IPS DF 19.7 (cell line): ENCODE measurements at places on chromosomes 12 and 14.
A peak's percentile ranks its signal among the peaks of the same experiment; 100 is the strongest.

DNA sequence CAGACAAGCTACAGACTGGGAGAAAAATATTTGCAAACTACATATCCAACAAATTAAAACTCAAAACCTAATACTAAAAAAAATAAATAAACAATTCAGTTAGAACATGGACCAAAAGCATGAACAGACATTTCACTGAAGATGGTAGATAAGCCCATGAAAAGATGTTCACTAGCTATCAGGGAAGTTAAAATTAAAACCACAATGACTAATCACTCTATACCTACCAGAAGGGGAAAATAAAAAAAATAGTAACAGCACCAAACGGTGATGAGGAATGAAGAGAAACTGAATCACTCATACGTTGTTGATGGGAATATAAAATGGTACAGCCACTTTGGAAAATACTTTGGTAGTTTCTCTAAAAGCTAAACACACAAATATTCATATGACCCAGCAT, 31.1 kb upstream of the DHRS7 start:
- no peak for DNase-seq

DNA sequence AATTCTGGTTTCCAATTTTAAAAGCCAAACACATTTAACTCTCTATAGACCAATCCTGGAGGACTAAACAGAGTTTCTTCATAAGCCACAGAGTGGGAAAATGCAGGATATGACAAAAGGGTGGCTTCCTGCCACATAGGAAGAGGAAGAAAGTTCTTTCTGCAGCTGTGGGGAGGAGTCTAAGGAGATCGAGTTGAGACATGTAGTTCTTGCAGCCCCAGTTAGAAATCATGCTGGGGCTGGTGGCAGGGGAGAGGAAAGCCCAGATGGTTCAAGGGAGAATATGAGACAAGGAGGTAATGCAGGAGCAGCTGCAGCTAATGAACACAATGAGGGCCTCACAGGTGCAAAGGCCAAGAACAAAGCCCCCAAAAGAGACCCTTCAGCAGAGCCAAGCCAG, 85.0 kb upstream of the ARID2 start:
- DNase-seq, result no peak

DNA sequence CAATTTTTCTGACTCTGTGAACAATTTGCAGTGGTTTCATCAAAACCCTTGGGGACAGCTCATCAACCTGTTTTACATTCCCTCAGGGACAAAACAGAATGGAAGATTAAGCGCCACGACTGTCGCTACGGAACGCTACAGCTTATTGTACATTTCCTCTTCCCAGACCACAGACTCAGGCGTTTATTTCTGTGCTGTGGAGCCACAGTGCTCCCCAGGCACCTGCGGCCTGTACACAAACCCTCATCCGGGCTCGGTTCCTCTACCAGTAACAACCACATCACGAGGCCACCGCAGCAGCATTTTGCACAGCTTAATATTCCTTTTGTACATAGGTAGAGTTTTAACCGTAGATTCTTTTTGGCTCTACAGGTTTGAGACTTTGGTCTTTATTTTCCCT, 397.4 kb upstream of the OR4E1 start:
- DNase-seq, result no peak

- no peak for DNase-seq
Measured at GRCh38 chr12:12265571-12266388, 1.1 kb downstream of the LRP6 start.

- no peak for DNase-seq
Measured at GRCh38 chr12:25155022-25155576, 39.9 kb downstream of the DNAI7 start.

- DNase-seq, result no peak
Measured at GRCh38 chr14:24940213-24940783, 109.6 kb downstream of the STXBP6 start.

- DNase-seq, result no peak
Measured at GRCh38 chr12:66668311-66668710, 10.6 kb downstream of the GRIP1 start.

DNA sequence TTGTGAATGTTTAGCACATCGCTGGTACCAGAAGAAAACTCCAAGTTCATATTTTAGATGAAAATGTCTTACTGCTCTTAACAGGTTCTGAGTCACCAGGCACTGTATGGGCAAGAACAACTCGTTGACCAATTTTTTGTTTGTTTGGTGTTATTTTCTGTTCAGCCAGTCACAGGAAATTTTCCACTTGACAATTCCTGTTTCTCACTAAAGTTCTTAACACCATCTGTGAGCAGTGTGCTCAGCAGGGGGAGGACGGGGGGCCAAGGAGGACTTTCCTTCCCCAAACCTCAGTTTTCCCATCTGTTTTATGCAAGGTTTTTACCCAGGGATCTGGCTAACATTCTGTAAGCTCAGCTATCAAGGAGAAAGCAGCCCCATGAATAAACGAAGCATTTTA, 3.0 kb downstream of the NUAK1 start:
- no peak for DNase-seq

DNA sequence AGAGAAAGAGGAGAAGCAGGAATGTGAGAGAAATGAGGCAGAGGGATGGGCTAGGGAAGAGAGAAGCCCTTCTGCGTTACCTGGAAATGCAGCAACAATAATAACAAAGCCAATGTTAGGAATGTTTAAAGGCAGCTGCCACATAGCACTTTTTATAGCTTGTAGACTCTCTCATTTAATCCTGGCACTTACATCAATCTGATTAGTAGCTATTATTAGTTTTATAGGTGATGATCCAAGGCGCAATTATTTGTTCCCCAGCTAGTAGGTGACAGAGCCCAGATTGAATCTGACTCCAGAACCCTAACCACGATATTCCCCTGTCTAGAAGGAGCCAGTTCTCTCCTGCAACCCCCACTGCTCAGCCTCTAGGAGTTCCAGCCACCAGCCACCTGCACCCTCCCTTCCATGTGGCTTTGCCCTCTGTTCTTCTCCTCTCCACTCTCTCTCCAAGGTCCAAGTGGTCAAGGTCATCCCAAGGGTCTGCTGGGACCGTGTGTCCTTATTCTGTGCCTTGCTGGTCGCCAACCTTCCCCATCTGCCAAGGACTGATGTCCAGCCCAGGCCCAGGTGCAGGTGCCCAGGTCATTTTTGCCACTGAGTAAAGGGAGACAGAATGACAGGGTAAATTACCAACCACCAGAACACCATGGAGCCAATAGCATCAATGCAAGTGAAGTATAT, 29.4 kb upstream of the CIPC start:
- DNase-seq, result no peak

- no peak for DNase-seq
Measured at GRCh38 chr14:75147423-75148071, 20.7 kb upstream of the NEK9 start.

DNA sequence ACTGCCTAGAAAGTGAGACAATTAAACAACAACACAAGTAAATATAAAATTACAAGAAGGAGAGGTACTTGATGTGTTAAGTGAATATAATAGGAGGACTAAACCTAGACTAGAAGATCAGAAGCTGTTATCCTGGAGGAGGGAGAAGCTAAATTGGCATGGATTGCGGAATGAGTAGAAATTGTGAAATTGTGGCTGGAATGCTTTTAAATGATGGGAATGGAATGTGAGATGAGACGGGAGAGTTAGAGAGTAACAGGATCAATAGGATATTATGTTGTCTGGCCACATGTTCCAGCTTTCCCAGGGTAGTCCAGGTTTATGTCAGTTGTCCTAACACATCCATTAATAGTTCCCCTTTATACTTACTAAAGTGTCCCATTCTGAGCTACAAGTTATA, 44.0 kb upstream of the CPNE8 start:
- DNase-seq, result no peak

- DNase-seq, result no peak
Measured at GRCh38 chr12:76608070-76608469, 48.5 kb upstream of the OSBPL8 start.

- no peak for DNase-seq
Measured at GRCh38 chr12:27785882-27786570, 6.0 kb upstream of the MANSC4 start.

DNA sequence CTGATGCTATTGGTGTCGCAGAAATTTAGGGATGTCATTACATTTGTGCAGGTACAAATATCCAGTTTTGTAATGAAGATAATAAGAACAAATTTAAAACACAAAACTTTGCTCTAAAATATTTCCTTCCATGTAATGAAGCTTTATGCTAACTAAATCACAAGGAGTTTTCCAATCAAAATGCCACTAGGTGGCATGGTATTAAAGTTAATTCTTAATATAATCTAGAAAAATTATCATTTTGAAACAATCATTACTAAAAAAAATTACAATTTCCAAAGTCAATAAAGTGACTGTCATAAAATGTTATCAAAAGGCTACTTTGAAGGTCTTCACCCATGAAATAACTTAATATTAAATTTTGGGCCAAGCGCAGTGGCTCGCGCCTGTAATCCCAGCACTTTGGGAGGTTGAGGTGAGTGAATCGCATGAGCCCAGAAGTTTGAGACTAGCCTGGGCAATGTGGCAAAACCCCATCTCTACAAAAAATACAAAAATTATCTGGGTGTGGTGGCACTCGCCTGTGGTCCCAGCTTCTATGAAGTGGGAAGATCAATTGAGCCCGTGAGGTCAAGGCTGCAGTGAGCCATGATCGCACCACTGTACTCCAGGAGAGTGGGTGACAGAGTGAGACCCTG, 77.4 kb downstream of the KIF21A start:
- DNase-seq, result no peak

GRCh38 chr12:108441549-108441948, 73.5 kb upstream of the FICD start:
- DNase-seq, result no peak

- DNase-seq, result no peak
Measured at GRCh38 chr12:51388846-51389245, 2.4 kb downstream of the GALNT6 start.

DNA sequence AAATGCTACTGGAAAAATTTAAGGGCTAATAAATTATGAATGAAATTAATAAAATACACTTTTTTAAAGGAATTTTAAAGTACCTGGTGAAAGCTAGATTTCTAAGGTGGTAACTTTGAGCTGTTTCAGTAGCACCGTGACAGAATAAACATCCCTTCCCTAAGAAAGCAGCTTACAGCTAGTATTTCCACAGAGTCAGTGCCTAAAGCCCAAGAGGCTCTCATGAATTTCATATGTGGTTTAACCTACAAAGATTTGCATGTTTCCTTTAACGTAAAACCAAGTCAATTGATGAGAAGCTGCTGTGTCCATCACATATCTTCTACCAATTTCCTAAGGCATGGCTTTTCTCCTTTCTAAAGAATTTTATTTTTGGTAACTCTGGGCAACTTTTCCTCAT, 56.8 kb downstream of the IFNG start:
- DNase-seq, result no peak

DNA sequence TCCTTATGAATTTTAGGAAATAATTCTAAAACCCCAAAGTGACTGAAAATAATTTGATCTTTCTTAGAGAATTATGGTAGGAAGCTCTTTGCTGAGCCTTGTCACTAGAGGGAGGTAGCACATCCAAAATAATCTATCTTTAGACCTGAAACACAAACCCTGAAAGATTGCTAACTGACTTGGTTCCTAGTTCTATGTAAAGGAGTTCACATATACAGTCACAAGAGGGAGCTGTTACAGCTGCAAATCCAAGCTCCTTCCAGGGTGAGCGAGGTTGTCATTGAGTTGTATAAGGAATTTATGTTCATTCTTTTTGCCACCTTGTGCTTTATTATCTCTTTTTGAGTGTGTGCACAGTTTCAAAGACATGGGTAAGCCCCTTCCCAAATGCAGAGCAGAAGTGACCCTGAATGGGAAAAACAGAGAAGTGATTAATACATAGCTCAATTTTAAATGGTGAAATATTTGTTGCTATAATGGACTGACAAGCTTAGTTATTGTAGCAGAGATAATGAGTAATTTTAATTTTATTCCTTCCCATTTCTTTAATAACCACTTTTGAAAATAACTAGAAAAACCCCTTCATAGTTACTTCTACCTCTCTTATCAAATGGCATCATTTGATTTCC, 387.9 kb downstream of the DAD1 start:
- peak; percentile 54 for DNase-seq

DNA sequence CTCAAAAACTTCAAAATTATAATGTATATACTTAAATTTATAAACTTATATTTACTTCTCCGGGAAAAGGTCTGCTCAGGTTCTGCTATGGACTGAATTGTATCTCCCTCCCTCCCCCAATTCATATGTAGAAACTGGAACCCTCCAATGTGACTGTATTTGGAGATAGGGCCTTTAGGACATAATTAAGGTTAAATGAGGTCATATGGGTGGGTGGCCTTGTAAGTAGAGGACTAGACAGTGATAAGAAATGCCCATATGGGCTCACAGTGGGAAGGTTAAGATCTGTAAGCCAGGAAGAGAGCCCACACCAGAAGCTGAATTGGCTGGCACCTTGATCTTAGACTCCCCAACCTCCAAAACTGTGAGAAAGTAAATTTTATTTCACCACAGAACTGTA, 84.5 kb downstream of the TAOK3 start:
- DNase-seq, result no peak

DNA sequence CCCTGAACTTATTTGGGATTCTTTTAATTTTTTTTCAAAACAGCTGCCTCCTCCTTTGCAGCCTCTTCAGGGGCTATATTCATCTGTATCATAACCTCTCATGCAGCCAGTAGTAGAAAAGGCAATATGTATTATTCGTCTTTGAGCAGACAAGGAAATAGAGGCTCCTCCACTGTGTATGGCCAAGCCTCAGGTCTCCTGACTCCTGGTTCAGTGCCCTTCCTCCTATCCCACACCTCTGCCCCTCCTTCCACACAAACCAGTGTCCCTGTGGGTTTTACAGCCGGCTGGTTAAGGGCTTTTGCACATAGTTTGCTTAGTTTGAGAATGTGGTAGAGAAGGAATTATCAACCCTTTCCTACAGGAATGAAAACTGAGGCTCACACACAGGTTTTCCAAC, 8.8 kb upstream of the ACVRL1 start:
- no peak for DNase-seq

GRCh38 chr12:18631339-18631738, 106.5 kb downstream of the PLCZ1 start:
- no peak for DNase-seq

- DNase-seq, result no peak
Measured at GRCh38 chr12:53659571-53659981, 16.3 kb downstream of the ATP5MC2 start.

DNA sequence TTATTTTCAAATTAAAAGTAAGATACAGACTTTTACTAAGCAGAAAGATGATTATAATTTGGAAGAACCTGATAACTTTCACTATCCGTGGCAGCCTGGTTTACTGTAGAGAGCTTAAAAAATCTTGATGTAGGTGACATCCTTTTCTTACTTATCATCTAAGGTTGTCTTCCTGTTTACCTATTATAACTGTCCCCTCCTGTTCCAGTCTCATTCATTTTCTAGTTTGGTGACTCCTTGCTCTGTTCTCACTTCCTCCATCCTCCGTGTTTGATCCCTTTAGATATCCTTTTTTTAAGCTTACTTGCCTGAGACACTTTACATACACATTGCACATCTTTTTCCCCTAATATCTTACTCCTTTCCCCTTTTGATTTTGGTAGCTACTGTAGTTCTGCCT, 27.5 kb downstream of the CCDC91 start:
- no peak for DNase-seq

- DNase-seq, result no peak
Measured at GRCh38 chr14:92641306-92641705, 107.1 kb downstream of the LGMN start.
